ENCODE measurements at places on chromosomes 12 and 14.
A peak's percentile ranks its signal among the peaks of the same experiment; 100 is the strongest.

GRCh38 chr14:31961896-31962295 is 115.2 kb upstream of the ARHGAP5 start:
- DNase-seq, result no peak

- DNase-seq, result no peak
These were observed 161.1 kb upstream of the RASSF8 start for GRCh38 chr12:25797386-25797785.

DNA sequence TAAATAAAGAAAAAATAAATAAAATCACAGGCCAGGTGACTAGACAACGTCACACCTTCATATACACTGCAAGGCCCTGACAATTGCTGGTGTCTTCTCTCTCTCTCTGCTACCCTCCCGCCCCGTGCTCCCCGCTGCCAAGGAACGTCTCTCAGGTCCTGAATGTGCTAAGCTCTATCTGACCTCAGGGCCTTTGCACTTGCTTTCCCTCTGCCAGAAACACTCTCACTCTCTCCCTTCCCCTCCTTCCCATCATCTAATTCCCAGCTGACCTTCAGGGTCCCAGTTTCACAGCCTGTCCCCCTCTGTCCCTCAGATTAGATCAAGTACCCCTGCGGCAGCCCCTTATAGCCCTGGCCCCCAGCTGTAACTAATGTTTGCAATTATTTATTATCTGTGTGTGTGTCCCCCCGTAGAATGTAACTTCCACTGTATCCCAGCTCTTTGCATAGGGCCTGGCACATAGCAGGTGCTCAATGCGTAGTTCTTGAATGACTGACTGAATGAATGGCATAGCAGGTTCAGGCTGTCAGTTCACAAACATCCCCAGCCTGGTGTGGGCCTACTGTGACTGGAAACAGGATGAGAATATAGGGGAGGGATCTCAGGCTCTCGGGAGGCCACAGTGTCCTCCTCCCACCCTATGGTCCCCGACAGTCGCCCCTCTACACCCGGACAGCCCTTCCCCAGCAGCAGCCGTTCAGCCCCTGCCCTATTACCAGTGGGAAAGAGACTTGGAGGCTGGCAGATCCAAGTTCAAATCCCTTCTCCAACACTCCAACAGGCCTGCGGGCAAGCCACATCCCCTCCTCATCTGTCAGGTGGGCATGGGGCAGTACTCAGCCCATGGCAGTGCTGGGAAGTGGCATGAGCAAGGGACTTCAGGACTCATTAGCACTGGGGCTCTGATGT is 6.6 kb downstream of the BEGAIN start:
- DNase-seq, result no peak

- no peak for DNase-seq
These were observed 40.9 kb downstream of the FRMD6 start for GRCh38 chr14:51692646-51693045.

GRCh38 chr14:86027990-86028389 is 498.0 kb downstream of the FLRT2 start:
- no peak for DNase-seq

GRCh38 chr14:51661504-51661903 is 9.8 kb downstream of the FRMD6 start:
- no peak for DNase-seq

- no peak for DNase-seq
These were observed 7.3 kb upstream of the TCHP start for GRCh38 chr12:109892748-109893147.

DNA sequence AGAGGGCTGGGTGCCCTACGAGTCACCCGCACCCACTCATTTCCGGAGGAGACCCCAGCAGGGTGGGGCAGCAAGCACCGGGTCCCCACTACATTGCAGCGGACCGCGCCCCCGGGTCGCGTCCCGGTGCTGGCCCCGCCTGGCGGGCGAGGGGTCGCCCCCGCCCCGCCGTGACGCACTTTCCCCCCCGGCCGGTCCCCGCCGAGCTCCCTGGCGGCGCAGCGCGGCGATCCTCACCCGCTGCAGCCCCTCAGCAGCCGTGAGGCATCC is 106.1 kb downstream of the PRICKLE1 start:
- DNase-seq, result peak; percentile 81

DNA sequence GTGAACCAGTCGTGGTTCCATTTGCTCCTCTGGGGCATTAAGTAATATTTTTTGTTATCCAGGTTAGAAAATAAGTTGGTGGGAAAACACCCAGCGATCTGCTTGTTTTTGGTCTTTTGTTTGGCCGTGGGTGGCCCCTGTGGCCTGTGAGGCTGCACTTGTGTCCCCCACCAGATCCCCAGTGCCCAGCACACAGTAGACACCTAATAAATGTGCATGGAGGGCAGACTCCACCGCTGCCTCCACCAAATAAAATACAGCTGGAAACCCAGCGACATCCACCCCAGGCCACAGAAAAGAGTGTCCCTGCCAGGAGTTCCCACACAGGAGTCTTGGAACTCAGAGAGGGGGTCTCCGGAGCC is 8.3 kb upstream of the PPP1R13B start:
- DNase-seq, result no peak

DNA sequence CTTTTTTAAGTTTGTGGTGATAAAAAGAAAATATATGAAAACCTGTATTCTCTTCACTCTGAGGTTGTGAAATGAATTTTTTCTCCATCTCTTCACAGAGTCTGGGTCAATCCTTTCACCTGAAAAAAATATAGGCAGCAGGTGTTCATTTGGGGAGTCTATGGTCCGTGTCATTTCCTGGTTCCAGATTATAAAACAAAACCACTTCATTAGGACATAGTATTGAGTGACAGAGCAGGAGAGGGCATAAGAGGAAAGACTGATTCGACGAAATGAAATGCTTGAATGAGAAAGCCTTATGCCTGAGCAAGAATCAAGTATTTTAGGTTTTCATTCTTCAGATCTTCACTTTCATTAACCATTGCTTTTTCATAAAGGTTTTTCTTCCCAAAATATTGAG is 51.8 kb upstream of the NUAK1 start:
- DNase-seq, result no peak

DNA sequence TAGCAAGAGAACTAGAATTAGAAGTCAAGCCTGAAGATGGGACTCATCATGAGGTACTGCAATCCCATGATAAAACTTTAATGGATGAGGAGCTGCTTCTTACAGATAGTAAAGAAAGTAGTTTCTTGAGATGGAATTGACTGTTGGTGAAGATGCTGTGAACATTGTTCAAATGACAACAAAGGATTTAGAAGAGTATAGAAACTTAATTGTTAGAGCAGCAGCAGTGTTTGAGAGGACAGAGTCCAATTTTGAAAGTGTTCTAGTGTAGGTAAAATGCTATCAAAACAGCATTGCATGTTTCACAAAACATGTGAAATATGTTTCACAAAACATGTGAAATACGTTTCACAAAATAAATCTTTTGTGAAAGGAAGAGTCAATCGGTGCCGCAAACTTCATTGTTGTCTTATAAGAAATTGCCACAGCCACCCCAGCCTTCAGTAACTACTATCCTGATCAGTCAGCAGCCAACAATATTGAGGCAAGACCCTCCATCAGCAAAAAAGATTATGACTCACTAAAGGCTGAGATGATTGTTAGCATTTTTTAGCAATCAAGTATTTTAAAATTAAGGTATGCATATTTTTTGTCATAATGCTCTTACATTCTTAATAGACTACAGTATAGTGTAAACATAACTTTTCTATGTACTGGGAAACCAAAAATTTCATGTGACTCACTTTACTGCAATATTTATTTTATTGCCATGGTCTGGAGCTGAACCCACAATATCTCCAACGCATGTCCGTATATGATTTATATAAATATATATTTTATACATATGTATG is 173.4 kb upstream of the BMP4 start:
- DNase-seq, result no peak
